ENCODE measurements at places on chromosomes 1 and 21.

GRCh38 chr1:37634244-37634991, at the start of gene RSPO1:
TSS of gene RSPO1 (minus strand) at chr1:37634892. CDS start at chr1:37629661, 5,231 bp downstream.
- no peak for DNase-seq

- no peak for DNase-seq
Measured at GRCh38 chr1:48248356-48248755, 25.8 kb downstream of the SLC5A9 start.

GRCh38 chr1:228958121-228958520, 222.8 kb downstream of the RHOU start:
- no peak for DNase-seq

- no peak for DNase-seq
Measured at GRCh38 chr1:40621821-40622450, 43.5 kb downstream of the RIMS3 start.

DNA sequence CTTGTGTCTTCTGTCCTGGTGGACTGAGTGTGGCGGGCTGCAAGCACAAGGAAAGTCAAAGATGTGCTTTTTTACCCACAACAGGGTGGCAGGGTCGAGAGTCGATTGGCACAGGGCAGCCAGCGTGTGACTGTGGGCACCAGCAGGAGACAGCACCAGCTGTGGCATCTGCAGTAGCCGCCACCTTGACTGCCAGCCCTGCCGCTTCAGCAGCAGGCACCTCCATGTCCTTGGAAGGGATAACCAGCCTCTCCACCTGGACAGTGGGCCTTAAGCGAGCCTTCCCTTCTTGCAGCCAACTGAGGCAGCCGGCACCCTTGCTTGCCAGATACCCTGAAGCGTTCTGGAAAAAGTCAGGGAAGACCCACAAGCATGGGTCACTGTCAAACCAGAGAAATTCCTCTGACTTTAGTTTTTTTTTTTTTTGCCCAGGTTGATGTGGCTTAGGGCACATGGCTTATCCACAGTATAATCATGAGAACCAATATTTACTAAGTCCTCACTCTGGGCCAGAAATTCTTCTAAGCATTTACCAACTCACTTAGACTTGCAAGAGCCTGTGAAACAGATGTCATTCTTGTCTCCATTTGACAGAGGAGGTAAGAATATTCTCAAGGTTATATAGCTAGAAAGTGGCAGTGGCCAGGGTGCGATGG, 30.1 kb upstream of the PTGFRN start:
- DNase-seq: no peak

DNA sequence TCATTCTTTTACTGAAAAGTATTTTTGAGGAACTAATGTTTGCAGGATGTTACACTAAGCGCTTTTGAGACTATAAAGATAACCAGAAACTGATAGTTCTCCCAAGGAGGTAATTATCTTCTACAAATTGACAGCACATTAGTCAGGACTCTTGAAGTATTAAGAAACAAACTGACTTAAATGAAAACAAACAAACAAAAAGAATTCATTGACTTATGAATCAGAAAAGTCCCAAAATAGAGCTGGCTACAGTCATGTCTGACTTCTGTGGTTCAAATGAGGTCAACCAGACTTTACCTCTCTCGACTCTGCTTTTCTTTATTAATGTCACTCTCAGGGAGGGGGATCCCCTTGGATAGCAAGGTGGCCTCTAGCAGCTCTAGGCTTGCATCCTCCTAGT, 296.8 kb downstream of the TPR start:
- no peak for DNase-seq

DNA sequence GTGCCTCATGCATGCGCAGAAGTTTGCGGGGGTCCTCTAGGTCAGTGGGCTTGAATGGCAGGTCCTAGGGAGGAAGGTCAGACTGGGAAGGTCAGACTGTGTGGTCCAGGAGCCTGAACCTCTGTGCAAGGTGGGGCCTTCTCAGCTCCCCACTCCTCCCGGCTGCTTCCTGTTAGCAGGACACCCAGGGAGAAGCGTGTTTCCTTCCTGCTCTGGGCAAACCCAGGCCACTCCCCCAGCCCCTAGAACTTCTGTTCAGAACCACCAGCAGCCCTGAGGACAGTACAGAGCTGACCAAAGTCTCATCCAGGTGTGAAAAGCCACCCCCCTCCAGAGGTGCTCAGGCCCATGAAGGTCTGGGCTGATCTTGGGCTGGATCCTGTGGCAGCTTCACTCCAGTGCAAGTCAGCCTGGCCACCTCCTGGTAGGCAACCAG, 29.9 kb downstream of the NAV1 start:
- no peak for DNase-seq

GRCh38 chr1:93904228-93904627, 5.0 kb downstream of the GCLM start:
- DNase-seq: no peak

- DNase-seq: no peak
Measured at GRCh38 chr1:67336157-67336556, 28.5 kb downstream of the IL12RB2 start.

DNA sequence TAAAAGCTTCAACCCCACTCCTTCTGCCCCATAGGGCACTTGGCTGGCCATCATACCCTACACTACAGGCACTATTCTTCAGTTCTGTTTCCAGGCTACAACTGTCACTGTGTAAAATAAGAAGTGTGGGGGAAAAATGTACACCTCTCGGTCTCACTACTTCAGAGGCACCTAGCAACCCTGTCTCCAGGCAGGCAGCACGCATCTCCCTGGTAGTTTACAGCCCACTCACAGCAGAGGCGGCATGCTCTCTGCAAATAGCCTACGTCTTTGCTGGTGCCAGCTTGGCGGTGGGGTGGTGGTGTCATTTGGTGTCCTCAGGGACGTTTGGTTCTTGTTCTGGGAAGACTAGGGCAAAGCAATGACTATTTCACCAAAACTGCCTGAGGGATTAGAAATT, 48.2 kb upstream of the BTG3 start:
- no peak for DNase-seq

GRCh38 chr1:225427235-225428067, at the start of gene LBR:
TSS of gene LBR (minus strand) at chr1:225428038. CDS start at chr1:225424075, 3,963 bp downstream.
- DNase-seq: no peak

GRCh38 chr1:35660581-35661473, 19.5 kb upstream of the PSMB2 start:
- DNase-seq: no peak

DNA sequence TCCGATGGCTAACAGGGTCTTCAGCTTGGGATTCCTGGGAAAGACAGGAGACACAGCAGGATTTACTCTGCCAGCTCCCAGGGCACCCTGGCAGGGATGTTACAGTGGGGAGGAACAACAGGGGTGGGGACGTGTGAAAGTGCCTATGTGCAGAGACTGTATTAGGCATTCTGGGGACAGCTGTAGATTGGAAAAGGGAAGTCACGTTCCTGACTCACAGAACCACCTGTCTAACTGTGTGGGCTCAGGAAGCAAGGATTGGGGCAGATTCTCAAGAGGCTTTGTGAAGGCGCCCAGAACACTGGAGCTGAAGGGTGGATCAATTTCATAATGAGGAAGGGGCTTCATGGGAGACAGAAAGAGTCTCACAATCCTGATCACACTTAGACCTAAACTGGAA, 4.4 kb downstream of the CHIT1 start:
- DNase-seq: no peak

DNA sequence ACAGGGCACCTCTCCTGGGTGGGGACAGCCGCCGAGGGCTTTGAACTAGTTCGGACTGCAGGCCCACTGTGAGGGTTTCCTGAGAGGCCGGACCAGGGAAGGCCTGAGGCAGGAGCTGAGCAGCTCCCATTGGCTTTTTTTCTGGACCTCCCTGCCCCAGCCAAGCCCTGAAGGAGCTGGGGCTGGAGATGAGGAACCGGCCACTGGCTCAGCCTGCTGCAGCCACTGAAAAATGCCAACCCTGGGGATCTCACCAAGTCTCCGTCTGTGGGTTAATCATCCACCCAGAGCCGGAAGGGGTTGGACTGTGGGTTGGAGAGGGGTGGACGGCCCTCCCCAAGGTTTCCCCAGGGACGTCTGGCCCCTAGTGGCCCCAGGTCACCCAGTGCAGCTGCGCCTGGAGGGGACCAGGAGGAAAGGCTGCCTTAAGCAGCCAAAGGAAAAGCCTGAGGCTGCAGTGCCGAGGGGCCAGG, 2.5 kb downstream of the VWA1 start:
- no peak for DNase-seq

- no peak for DNase-seq
Measured at GRCh38 chr1:51427438-51427837, 91.6 kb downstream of the EPS15 start.

- peak; percentile 17 for DNase-seq
Measured at GRCh38 chr1:100443811-100444571, 91.7 kb downstream of the CDC14A start.

DNA sequence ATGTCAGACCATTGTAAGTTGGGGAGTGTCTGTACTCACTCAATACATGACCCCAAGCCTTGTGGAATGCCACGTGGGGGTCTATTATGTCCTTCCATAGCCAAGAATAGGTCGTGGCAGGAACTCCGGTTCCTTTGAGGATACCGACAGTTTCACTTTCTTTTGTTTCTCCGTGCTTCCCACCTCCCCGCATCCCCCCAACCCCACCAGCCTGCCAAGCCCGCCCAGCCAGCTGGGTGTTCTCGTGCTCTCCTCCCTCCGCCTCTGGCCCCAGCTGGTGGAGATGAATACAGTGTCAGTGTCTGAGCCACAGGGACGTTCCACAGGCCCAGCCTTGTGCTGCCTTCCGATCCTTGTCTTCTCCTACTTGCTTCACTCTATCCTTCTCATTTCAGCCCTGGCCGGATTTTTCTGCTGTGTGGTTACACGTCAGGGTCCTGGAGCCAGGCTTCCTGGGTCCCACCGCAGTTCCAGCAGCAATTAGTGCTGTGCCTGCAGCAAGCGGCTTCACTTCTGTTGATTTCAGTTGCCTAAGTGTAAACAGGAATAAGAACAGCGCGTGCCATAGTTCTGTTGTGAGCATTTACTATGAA, 4.1 kb upstream of the AGTRAP start:
- no peak for DNase-seq

- DNase-seq: no peak
Measured at GRCh38 chr1:31647106-31647505, 2.4 kb upstream of the PEF1 start.

DNA sequence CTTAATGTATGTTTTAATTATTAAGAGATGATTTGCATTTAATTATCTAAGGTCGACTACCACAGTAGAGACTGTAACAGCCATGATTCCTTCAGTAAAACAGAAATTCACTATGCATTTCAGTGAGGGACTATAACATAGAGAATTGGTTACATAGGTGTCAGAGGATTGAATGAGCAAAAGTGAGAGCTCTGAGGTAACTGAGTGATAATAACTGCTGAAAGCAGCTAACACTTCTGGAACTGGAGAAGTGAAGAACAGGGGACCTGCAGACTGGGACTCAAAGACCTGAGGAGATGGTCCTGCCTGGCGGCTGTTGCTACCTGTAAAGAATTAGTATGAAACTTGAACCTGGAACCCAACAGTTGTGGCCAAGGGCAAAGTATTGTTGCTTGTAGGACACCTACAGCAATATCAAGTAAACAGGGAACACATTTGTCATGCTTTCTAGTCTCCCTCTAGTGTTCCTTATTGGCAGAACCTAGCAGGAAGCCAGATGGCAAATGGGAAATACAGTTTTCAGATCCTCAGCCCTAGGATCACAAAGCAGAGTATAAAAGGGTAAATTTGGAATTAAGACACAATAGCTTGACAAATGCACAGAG, 110.6 kb downstream of the HS2ST1 start:
- no peak for DNase-seq

DNA sequence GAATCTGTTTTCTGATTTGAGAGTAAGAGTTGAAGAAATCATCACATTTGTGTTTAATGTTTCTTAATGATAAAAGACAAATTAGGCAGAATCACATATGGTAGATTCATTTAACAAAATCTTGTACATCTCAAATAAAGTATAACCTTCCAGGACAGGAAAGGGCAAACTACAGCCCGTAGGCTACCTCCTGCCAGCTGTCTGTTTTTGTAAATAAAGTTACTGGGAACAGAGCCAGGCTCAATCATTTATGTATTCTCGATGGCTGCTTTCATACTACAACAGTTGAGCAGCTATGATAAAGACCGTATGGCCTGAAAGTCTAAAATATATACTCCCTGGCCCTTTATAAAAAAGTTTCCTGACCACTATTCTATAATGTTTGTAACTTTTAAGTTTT, 204.1 kb downstream of the COL24A1 start:
- DNase-seq: no peak

GRCh38 chr1:201542309-201543035, 3.5 kb downstream of the NAV1 start:
- DNase-seq: no peak

DNA sequence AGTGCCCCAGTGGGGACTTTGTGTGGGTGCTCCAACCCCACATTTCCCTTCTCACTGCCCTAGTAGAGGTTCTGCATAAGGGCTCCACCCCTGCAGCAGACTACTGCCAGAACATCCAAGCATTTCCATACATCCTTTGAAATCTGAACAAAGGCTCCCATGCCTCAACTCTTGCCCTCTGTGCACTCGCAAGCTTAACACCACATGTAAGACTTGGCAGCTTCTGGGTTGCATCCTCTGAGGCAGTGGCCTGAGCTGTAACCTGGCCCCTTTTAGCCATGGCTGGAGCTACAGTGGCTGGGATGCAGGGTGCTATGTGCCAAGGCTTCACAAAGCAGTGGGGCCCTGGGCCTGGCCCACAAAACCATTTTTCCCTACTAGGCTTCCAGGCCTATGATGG, 128.9 kb downstream of the TYW3 start:
- no peak for DNase-seq

DNA sequence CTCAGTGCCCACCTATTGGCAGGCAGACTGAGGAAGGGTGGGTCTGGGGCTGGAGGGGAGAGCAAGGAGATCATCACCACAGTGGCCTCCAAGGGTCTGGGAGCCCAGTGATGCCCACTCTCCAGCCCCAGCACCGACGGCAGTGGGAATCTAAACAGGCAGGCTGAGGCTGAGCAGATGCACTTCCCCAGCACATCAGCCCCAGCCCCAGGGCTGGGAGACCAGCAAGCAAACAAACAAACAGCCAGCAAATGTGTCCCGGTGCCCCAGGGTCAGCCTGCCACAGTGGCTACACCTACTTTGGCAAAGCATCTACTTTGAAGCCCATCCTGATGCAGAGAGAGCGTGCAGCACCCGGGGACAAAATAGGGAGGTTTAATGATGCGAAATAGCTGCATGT, 216.3 kb upstream of the ZC3H12A start:
- no peak for DNase-seq

GRCh38 chr1:21687081-21687529, 17.9 kb upstream of the RAP1GAP start:
- no peak for DNase-seq

- DNase-seq: no peak
Measured at GRCh38 chr1:198253668-198254067, 96.9 kb downstream of the NEK7 start.

DNA sequence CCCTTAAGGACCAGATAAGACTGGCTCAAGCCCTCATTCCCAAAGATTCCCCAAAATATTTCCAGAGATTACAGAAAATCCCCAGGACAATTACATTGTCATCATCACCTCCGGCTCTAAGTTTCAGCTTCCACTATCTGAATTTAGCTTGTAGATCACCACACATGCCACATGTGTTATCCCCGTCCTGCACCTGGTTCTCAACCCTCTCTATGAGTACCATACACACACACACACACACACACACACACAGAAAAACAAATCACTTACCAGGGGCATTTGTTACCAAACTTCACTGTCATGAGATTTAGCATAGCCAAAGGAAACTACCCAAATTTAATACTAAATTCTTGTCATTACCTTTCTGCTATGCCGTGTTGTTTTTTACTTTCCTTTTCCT, 15.4 kb upstream of the TSPAN1 start:
- DNase-seq: no peak

GRCh38 chr1:95118067-95118499, 928 bp downstream of the TLCD4 start:
- DNase-seq: peak; percentile 2

- no peak for DNase-seq
Measured at GRCh38 chr1:180237869-180238476, 7.9 kb downstream of the LHX4 start.
